GM12864 (cell line): ENCODE measurements at places on chromosomes 16 and 17.

GRCh38 chr17:72719578-72720493 lies 372.7 kb downstream of the SLC39A11 start:
- no peak for DNase-seq

DNA sequence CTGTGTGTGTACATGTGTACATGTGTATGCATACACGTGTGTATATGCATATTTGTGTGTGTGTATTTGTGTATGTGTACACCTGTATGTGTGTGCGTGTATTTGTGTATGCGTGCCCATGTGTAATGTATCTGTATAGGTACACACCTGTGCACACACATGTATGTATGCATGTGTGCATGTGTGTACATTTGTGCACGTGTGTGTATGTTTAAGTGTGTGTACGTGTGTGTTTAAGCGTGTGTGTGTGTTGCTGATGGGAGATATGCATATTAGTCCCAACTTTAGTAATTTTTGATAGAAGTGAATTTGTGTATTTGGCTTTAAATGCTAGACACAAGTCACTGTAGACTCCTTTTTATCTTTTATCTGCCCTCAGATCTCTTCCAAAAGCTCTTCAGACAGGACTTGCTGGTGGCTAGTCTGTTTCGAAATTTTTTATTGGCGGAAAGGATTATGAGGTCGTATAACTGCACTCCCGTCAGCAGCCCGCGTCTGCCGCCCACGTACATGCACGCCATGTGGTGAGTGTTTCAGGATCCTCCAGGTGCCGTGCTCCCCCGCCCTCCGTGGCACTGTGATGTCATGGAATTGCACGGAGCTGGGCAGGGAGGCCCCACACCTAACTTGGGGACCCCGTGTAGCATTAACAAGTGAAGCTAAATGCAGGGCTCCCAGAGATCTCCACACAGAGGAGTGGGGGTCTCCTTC lies 168.8 kb upstream of the CHMP6 start:
- no peak for DNase-seq

- no peak for DNase-seq
These were observed 40.0 kb downstream of the RPH3AL start for GRCh38 chr17:312476-313148.

DNA sequence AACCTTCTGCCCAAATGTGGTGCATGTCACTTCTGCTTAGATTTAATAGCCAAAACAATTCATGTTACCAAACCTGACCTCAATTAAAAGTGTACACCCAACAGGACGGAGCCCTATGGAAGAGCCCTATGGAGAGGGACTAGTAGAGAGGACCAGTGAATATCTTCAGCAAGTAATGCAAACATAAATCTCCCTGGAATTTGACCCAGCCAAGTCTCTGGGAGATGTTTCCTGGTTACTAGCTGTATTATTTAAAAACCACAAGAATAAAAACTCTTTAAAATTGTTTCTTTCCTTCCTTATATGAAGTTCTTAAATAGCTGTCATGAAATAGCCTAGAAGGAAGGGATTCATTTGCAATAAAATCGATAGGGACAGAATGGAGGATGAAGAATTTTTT lies 255.8 kb downstream of the CDH11 start:
- no peak for DNase-seq

GRCh38 chr16:51343411-51343810 lies 192.3 kb upstream of the SALL1 start:
- no peak for DNase-seq

DNA sequence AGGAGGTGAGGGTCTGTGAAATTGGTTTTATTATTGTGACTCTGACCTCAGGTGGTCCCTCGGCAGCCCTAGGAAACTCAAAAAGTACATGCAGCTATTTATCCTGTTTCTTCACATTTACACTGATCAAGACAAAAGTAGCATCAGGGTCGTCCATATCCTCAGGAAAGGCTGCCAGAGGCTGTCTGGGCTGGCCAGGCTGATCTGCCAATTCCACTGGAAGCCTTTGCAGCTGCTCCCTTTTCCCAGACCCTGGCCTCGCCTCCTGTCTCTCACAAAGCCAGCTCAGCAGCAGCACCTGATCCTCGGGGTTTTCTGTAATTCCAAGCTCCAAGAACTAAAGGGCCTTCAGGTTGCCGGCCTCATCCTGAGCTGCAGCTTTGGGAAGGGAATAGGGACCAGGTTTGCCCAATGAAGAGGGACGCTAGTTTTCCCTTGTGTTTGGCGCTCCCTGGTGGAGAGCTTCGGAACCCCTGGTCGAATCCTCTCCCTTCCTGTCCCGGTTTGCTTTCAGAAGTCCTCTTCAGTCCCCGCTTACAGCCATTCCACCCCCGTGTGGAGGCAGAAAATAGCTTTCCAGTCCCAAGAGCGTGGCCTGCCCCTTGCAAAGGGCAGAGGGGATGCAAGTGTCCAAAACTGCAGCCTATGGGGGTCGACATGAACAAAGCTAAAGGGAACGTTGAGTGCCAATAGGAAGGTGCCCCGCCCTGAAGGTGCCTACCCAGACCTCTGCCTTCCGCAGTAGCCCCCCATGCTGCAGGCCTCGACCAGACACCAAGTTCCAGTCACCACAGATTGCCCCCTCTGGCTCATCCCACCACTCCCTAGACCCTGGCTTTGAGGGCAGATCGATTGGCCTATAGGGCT lies 13.4 kb downstream of the MFSD6L start:
- no peak for DNase-seq

- peak; percentile 25 for DNase-seq
These were observed 26.9 kb downstream of the CD300A start for GRCh38 chr17:74493331-74493833.

- no peak for DNase-seq
These were observed 36.4 kb upstream of the TMEM97 start for GRCh38 chr17:28282596-28282995.

- no peak for DNase-seq
These were observed 4.7 kb downstream of the CDC42EP4 start for GRCh38 chr17:73307130-73307529.

GRCh38 chr17:70582777-70583176 lies 413.4 kb downstream of the KCNJ2 start:
- DNase-seq, result no peak

- no peak for DNase-seq
These were observed 643 bp downstream of the HSDL1 start for GRCh38 chr16:84144209-84144858.

DNA sequence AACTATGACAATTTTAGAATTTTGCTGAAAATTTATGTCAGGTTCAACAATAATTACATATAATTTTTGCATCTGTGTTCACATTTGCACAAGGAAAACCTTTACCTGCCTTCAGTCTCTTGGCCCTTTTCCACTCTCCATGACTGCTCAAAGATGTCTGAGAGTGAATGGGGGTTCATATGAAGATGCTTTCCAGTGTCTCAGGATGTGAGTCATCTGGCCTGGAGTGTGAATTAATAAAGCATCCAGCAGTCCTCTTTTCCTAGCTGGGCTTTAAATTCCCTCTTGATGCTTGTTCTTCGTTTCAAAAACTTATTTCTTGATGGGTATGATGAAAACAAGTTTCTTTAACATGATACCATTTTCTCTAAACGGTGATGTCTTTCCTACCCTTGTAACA lies 99.9 kb downstream of the CDK5R1 start:
- DNase-seq, result no peak

DNA sequence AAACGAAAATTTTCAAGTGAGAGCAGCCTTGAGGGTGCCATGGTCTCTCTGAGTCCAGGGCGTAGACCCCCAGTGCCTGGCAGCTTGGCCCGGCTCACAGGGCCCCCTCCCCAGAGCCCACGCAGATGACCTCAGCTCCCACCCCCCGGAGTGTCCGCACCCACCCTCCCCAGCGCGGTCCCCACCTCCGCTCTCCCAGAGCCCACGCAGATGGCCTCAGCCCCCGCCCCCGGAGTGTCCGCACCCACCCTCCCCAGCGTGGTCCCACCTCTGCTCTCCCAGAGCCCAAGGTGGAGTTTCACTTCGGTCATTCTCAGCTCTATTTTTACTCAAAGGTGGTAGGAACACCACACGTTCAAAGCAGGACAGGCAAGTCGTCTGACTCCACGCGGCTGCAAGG lies 13.9 kb downstream of the ABR start:
- DNase-seq, result no peak

DNA sequence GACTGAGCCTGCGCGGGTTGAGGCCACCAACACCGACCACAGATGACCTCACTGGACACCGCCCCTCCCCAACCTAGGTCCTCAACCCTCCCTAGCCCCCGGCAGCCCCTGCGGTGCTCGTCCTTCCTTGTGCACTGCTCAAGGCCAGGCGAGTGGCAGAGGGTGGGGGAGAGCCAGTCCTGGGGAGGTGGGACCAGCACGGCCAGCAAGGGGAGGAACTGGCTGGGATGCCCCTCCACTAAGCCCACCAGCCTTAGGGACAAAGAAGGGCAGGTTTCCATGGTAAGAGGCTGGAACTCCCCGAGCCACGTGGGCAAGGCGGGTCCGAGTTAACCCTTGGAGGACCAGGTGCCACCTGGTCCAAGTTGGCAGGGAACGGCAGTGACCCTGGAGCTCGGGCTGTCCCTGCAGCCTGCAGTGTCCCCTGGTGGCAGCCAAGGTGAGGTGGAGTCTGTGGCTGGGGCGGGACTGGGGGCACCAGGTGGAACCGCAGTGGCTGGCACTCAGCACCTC lies 9.2 kb downstream of the FSCN2 start:
- no peak for DNase-seq

DNA sequence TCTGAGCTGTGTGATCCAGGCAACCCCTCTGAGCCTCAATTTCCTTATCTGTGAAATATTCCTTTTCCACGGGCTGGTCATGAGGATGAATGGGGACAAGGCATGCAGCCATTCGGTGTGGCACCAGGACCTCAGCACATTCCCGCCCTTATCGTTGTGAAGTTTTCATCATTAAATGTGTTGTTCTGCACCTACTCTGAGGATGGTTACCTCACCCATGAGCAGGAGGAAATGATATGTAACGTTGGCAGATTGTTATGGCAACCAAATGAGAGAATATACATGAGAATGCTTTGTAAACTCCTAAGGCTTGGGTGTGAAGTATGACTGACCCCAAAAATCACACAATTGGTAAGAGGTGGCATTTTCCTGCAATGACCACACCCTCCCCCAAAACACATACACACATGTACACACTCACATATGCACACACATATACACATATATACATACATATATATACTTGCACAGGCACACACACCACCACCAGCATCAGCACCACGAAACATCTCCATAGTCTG lies 39.5 kb downstream of the SMARCE1 start:
- no peak for DNase-seq

- DNase-seq, result no peak
These were observed 13.8 kb downstream of the HROB start for GRCh38 chr17:44155488-44155887.

DNA sequence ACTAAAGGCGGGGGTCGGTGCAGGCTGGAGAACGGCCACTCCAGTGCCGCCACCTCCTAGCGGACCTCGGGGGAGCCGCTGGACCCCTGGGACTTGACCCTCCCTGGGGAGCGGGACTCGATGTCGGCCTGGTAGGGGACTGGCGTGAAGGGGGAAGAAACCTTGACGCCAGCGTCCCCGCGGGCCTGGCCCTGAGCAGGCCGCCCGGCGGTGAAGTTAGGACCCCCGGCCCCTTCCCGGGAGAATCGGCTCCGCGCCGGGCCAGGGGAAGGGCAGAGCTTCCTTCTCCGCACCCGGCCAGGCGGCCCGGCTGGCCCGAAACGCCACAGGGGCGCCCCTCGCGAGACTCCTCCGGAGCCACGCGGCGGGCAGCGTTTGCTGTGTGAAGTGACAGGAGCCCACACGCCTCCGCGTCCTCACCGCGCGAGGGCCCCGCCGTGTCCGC lies 389 bp downstream of the DUS1L start:
- no peak for DNase-seq

- no peak for DNase-seq
These were observed 13.0 kb upstream of the GSE1 start for GRCh38 chr16:85600078-85600477.

DNA sequence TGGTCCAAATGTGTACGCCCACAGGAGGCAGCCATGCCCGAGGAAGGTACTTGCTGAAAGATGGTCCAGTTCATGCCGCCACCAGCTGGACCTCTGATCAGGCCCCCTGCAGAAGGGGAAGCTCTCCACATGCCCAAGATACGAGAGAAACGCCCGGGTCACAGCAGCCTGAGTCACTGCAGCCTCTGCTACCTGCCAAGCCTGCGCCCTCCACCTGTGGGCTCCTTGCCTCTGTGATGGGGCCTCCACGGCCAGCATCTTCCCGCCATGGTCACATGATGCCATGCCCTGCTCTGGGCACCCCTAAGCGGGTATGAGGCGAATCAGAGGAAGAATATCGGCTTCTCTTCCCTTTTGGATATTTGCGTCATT lies 13.7 kb upstream of the KREMEN2 start:
- no peak for DNase-seq
